SHP77 treated with DMSO at 0.1 percent for 48 hours (cell line): ENCODE measurements at places on chromosomes 3 and 15.

DNA sequence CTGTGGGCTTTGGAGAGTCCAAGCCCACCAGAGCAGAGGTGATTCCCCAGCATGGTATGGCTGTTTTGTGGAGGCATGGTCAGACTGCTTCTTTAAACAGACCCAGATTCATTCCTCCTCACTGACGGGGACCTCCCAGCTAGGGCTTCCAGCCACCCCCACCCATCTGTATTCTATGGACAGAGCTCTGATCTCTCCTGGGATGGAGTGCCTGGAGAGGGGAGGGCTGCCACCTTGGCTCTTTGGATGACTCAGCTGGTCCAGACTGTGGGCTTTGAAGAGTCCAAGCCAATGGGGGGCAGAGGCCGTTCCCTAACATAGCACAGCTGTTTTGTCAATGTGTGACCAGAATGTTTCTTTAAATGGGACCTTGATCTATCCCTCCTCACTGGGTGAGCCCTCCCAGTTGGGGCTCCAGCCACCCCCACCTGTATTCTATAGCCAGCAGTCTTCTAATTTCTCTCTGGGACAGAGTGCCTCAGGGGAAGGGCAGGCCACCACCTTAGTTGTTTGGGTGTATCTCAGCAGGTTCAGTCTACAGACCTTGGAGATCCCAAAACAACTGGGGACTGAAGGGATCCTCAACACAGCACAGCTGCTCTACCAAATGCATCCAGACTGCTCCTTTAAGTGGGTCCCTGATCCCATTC, 122.0 kb upstream of the OSTN start:
- DNase-seq, result no peak

DNA sequence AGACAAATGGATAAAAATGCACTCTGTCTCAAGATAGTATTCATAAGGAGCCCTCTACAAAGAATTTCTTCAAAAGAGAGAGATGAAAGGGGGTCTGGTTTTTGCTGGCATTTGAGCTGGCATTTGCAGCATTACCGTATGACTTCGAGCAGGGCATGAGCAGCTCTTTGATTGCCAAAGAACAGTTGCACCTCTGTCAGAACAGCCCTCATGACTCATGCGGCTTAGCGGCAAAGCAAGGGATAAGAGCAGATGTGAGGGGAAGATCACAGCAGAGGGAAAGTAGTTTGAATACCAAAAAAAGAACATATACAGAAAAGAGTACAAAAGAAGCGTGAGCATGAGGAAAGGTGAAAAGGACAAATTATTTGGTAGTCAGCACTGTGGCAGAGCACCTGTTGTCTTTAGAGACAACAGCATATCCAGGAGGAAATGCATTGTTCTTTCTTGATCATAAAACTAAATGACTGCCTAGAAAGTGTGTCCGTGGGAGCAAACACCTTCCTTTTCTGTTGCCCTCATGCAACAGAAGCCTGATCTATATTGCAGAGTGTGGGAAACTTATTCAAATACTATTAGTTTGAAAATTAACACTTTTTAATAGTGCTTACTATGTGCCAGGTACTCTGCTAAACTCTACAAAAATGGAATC, 80.5 kb upstream of the SLC24A5 start:
- DNase-seq, result no peak

DNA sequence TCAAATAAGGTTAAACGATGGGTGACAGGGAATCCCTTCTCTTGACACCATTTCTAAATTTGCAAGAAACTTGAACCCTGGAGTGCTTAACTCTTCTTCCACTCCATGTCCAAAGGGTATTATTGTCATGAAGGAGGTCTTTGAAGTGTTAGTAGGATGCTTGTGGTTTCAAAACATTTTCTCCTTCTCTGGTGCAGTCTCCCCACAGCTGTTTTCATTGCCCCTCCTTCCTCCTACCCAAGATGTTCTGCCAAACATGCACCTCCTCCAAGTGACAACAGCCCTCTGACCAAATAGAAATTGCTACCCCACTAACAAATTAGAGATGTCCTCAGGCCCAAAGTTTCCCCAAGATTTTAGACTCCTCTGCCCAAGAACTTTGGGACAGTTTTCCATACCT, 151.4 kb downstream of the POLR2M start:
- DNase-seq, result no peak

- no peak for DNase-seq
Observed at GRCh38 chr3:3560591-3561311, 238.5 kb upstream of the LRRN1 start.

DNA sequence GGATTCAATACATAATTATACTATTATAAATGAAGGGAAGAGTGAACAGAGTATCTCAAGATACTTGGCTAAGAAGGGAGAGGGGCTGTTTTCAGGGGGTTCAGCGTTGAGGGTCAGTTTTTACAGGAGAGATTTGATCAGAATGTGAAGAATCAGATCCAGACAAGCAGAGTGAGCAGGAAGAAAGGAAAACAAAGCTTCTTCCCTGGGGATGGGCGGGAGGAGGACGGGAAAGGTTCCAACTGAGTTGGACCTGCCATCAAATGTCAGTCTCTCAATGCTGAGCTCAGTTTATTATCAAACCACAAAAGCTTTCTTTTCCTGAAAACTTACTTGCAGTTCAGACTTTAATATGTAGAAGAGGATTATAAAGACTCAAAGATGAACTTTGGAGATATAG, 6.0 kb upstream of the MELTF start:
- no peak for DNase-seq

DNA sequence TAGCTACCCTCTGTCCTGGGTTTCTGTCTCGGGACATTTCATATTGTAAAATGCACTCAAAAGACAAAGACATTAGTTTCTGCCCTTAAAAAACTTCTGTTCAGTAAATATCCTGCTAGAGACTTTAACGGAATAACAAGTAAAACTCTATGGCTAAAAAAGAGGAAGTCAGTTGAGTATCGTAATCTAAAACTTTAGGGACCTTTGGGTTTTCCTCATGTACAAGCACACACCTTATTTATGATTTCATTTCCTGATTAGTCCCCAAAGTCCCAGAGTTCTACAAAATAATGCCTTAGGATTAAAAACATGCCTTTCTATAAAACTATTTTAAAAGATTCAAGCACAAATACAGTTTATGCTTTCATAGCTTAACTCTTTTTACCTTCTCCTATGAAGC, 585.9 kb downstream of the UNC13C start:
- no peak for DNase-seq

- no peak for DNase-seq
Observed at GRCh38 chr3:97059168-97059567, 244.8 kb downstream of the EPHA6 start.
